Adrenal gland (tissue), 19 donors: ENCODE measurements at places on chromosomes 6 and 20. TPM values are rescaled to one million over a fixed set of nuclear protein-coding genes. Genes with fewer than 3 reads are reported as not detected.

DNA sequence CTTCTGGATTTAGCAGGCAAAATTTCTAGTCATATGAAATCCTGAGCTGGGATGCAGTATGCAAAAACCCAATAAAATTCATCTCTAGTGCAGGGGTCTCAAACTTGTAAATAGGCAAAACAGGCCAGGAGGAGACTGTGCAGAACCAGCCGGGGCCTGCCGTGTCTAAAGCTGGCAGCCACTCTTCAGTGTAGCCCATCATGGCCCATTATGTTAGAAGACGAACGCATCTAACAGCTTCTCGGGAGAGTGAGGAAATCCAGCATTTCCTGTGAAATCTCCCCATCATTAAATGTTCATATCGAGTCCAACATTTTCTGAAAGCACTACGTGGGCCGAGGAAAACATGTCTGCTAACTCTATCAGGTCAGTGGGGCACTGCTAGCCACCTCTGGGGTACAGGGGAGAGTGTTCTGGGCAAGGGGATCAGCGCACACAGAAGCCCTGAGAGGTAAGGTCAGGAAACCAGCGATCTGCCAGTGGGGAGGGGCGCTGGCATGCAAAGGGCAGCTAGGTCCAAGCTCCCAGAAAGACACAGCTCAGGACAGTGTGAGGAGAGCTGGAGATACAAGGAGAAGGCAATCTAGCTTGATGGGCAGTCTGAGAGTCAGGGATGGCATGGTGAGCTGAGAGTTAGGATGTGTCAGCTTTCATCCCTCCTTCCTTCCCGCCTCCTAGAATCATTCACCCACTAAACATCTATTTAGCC lies 144.2 kb downstream of the PREX1 start:
- no peak for DNase-seq

The DAAM2 gene
- 31.6 TPM for polyA plus RNA-seq

- no peak for DNase-seq
Observed at GRCh38 chr6:53498649-53499048, 46.3 kb downstream of the GCLC start.

- DNase-seq, result no peak
Observed at GRCh38 chr6:129609635-129610034, 100.3 kb downstream of the ARHGAP18 start.

The ADGB gene
- polyA plus RNA-seq, result not detected

- DNase-seq, result no peak
Observed at GRCh38 chr20:53427951-53428350, 165.7 kb downstream of the ZNF217 start.

DNA sequence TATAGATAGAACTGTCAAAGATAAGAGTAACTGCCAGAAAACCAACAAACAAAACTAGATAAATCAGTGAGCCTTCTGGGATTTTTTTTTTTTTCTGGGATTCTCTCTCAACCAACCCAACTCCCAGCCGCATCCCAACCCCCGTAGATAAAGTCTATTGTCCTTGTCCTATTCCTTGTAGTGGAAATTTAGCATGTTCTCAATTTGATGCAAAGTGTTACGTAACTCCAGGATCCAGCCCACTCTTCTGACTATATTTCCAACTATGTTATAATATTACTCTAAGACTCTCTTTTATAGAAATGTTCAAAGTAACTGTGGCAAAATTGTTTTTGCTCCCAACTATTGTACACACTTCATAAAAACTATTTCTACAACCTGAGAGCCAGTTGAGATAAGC lies 15.4 kb upstream of the CDYL start:
- no peak for DNase-seq

The TSHZ2 gene
- polyA plus RNA-seq, result 37.7 TPM

DNA sequence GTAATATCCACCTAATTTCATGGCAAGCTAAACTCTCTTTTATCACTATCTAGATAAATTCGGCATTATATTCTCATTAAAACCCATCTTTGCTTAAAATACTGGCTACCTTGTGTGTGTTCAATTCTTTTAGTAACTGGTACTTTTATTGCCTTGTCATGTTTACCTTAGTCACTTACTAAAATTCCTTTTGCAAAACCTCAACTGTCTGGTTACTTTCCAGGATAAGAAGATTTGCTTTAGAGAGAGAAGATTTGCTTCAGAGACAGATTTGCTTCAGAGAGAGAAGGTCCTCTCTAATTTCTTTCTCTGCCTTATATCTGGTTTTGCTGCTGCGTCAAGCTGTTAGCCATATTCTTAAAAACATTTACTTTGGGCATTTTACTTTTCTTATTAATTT lies 151.5 kb upstream of the MLIP start:
- no peak for DNase-seq

The SYTL3 gene
- polyA plus RNA-seq, result 1.5 TPM

- DNase-seq, result no peak
Observed at GRCh38 chr6:99145738-99146137, 198.0 kb upstream of the FBXL4 start.
